Inflammatory macrophage treated with lipopolysaccharide for 4 hours (primary cell): ENCODE measurements at places on chromosomes 12 and 14.
A peak's percentile ranks its signal among the peaks of the same experiment; 100 is the strongest.

DNA sequence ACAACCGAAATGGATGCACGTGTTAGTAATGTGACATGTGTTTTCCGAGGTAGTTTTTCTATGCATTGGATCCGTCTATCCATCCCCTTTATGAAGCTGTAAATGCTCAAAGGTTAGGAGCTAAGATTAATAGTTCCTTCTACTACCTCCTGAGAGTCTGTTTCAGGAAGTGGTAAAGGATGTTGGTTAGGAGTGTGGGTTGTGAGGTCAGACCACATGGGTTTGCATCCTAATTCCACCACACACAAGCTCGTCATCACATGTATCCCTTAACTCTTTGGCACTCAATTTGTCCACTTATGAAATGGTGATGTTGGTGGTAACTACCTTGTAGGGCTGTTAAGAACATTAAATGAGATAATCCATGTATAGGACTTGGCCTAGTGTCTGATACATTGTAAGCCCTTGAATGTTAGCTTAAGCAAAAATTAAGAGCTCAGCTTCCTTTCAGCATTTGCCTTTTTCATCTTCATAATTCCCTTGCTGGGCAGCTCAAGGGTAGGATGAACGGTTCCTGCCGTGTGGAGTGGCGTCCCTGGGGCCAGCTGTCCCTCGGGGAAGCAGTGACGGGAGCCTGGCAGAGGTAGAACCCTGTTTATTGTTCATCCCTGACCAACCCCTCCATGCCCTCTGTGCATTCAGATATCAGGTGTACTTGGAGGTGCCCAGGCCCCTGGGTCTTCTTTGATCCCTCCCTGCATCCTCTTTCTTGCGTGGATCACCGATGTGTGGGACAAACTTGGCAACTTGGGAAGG lies 52.3 kb downstream of the TSPAN9 start:
- peak; percentile 56 for DNase-seq

DNA sequence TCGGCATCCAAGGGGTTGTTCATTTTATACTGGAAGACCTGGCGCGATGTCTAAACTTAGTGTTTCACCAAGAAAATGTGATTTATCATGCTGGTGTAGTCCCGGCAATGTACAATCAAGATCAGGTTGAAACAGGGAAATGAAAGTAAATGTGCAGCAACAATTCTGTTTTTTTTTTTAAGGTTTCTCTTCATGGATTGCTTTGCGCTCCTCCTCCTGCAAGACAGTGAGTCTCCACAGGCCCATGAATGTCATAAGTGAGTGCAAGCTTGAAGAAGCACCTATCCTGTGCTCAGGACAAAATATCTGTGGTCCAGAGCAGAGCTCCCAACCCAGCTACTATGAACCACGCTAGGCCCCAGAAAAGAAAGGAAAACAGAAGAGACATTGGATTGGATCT lies 143.4 kb downstream of the KCNK10 start:
- DNase-seq, result peak; percentile 48

GRCh38 chr12:95763809-95764253 lies 26.7 kb downstream of the NTN4 start:
- peak; percentile 1 for DNase-seq

DNA sequence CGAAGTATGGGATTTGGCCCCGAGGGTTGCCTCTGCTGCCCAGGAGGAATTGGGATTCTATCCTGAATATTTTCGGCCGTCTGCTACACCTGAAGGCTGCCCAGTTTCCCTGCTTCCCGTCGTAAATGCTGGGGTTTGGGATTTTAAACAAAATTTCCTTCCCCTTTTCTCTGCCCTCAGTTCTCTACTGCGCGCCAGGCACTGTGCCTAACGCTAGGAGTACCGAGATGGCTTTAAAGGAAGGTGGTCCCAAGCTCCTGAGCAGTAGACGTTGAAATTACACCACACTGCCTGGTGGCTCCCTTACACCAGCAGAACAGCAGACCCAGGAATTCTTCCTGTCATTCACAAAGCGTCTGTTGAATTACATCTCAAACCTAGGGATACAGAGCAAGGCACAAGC lies 566 bp upstream of the PRDM4 start:
- DNase-seq, result no peak

DNA sequence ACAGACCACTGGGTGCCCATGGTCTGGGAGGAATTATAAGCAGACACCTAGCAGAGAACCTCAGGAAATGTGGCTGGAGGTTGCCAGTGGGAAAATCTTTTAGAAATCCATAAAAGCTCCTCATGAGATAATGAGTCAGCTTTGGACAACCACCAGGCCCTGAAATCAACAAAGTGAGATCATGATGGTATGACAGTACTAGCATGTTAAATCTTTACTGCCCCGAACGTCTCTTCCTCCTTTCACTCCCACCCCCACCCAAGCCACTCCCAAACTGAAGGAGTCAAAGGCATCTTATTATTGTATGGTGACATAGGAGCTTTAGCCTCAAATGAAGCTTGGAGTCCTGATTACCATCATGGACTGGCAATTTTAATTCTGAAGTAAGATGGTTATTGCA lies 240.0 kb downstream of the DIO2 start:
- no peak for DNase-seq

GRCh38 chr14:61841145-61841544 lies 78.9 kb downstream of the SNAPC1 start:
- no peak for DNase-seq

- DNase-seq, result peak; percentile 77
These were observed 52.1 kb downstream of the SLC15A4 start for GRCh38 chr12:128771681-128772080.

DNA sequence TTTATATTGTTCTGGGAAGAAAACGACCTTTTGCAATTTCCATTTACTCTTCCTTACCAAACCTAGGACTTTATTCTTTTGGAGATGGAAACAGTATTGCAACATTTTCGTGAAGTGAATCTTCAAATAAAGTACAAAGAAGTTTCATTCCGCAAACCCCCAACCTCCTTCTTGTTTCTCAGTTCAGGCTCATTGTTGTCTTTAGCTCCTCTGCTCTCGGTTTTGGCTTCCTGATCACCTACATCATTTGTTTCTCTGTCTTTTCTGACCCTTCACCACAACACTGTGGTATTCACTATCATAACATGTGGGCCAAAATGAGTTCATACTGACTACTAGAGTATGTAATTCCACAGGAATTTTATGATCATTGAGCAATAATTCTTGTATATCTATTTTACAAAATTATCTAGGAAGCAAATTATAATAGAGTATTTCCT lies 266.8 kb downstream of the ADAMTS20 start:
- no peak for DNase-seq

DNA sequence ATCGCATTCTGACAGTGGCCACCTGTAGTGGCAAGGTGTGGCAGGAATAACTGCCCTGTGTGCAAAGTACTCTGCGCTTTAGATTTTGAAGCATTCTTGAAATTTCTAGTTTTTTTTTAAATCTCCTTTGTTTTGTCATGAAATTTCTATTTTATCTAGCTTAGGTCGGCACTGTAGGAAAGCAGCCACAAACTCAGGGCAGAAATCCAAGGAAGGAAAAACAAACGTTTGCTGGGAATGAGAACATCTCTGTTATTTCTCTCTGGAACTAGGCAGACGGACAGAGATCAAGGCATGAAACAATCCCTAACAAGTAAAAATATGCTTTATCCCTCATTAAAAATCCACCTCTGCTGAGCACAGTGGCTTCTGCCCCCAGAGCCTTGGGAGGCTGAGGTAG lies 1.3 kb upstream of the NR2C1 start:
- no peak for DNase-seq

DNA sequence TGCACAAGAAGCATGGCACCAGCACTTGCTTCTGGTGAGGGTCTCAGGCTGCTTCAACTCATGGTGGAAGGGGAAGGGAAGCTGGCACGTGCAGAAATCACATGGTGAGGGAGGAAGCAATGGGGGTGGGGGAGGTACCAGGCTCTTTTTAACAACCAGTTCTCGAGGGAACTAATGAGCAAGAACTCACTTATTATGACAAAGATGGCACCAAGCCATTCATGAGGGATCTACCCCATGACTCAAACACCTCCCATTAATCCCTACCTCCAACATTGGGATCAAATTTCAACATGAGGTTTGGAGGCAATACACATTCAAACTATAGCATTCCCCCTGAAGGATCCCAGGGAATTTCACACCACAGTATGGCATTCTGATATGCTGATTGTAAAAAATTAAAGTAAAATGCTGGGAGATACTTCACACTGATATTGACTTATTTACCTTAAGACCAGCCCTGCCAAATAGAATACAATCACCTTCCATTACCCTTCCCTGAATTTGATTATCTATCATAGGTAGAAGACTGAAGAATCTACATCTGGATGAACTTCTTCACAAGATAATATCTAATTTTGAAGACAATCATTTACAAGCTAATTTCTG lies 201.7 kb upstream of the PLXNC1 start:
- no peak for DNase-seq

DNA sequence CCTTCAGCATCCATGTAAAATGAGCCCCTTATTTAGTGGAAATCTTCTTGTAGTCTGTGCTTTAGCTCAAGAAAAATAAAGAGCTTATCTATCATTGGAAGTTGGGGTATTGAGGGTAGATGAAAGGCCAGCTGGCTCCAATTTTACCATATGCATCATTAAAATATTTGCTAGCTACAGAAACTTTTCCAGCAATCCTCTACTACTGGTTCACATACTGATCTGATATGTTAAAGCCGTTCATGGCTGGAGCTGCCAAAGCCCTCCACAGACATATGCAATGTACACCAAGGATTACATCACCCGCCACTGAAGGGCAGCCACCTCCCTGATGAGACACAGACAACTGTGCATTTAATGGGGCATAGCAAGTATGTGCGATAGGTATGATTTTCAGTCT lies 1205.3 kb downstream of the GALC start:
- no peak for DNase-seq

DNA sequence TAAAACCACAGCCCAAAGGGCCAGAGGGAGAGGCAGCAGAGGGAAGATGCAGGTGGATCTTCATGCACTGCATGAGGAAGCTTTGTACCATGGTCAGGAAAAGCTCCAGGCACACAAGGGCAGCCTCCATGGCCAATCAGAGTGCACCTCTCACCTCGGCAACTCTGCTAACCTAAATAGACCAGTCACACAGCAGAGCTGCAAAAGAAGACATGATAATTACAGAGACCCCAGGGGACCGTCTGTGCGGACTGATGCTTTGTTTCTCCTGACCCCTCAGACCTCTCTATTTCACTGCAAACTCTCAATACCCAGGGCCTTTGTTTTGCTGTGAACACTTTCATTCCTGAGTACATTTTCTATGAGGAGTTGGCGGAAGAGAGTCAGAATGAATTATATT lies 10.7 kb upstream of the TCL1B start:
- DNase-seq, result no peak

GRCh38 chr12:122963941-122964265 lies 2.4 kb downstream of the ABCB9 start:
- no peak for DNase-seq

GRCh38 chr12:52230364-52231281 lies 2.4 kb upstream of the KRT7 start:
- no peak for DNase-seq

- no peak for DNase-seq
These were observed 7.5 kb downstream of the PRICKLE1 start for GRCh38 chr12:42582050-42582449.

- DNase-seq, result peak; percentile 86
These were observed 4.0 kb downstream of the GLT1D1 start for GRCh38 chr12:128857133-128857763.

DNA sequence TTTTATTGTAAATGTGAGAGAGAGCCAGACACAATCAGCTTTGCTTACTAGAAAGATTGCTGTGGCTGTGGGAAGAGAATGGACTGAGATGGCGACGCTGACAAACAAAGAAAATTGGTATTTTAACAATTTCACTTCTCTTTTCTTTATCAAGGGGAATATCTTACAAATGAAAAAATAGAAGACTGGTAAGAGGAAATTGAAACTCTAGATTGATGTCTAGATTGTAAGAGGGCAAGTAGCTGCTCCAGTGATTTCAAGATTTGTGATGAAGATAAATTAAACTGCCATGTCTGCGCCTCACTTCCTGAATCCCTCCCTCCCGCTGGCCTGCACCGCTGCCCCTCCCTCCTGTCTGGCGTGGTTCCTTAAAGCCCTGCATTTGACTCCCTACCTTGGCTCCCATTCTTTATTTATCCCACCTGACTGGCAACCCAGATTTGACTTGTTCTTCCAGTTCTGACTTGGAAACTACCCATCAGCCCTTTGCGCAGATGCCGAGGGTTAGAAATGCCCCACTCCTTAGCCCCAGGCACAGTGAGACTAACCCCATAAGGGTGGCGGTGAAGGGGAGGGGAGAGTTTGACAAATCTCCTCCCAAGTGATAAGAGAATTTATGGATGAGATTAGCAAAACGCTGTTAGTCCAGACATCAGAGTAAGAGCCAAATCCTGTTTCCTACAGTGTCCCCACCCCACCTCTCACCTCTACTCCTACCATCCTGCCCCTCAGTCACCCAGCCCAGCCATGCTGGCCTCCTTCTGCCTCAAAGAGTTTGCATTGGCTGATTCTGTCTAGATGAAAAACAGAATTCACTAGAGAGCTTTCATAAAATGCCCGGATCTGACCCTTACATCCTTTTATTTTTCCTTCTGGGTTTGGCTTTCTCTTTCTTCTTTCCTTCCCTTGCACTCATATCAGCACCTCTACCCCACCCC lies 125.3 kb upstream of the ATF7IP start:
- DNase-seq, result peak; percentile 63

- peak; percentile 54 for DNase-seq
These were observed 24.5 kb downstream of the SLC16A7 start for GRCh38 chr12:59620326-59620725.

GRCh38 chr12:14841761-14842160 lies 1.6 kb downstream of the ART4 start:
- no peak for DNase-seq

GRCh38 chr12:9707864-9708808 lies 24.8 kb downstream of the CLECL1 start:
- DNase-seq, result peak; percentile 55
